Stimulated activated CD8-positive, alpha-beta memory T cell treated with anti-CD3 and anti-CD28 coated beads, Interleukin-4, amount 100 ng/mL, for 1 hour (primary cell): ENCODE measurements at places on chromosomes 1 and 21.

GRCh38 chr21:45541221-45542039, 810 bp downstream of the SLC19A1 start:
- DNase-seq: no peak

GRCh38 chr1:210446479-210446878, 117.8 kb downstream of the HHAT start:
- peak; percentile 54 for DNase-seq

DNA sequence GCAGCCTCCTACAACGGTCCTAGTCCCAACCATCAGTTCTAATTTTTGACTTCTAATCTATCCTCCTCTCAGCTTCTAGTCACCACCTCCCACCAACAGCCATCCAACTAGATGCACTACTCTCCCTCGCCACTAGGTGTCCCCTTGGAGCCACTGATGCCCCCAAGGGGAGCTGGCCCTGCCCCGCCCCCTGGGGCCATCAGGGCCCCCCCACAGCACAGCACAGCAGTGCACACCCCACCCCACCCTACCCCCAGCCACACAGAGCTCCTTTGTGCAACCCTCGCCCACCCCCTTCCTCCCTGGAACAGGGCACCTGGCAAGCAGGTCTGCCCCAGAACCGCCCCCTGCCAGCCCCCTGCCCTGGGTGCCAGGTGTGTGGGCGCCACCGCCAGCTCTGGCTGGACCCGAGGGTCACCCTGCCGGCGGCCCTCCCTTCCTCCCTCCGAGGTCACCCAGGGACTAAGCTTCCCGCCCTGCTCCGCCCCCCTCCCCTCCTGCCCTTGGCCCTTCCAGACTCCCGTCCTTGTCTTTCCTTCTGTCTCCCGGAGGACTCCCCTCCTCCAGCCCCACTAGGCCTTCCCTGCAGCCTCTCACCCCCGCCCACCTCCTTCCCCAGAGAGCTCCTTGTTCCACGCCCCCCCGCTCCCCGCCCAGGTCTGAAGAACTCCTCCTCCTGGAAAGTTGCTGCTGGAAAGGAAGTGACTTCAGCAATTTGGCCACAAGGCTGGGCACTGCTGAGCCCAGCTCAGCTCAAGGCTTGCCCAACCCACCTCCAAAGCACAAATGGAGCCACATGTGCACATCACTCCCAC, 47.0 kb downstream of the AHDC1 start:
- DNase-seq: peak; percentile 54

DNA sequence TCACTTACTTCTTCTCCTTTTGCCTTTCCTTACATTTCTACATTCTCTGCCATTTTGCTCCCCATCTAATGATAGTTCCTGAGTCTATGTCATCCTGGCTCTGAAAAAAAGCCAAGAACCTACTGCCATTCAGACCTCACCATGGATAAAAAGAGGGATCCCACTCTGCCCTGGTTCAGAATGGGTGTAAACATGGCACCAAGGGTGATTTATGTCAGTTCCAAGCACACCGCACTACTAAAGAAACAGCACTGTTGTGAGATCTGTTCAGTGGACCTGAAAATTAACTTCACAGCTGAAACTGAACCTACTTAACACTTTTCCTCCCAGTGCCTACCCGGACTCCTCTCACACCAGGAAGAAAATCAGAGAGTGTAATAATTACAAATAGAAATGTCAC, 72.3 kb upstream of the NTPCR start:
- no peak for DNase-seq

DNA sequence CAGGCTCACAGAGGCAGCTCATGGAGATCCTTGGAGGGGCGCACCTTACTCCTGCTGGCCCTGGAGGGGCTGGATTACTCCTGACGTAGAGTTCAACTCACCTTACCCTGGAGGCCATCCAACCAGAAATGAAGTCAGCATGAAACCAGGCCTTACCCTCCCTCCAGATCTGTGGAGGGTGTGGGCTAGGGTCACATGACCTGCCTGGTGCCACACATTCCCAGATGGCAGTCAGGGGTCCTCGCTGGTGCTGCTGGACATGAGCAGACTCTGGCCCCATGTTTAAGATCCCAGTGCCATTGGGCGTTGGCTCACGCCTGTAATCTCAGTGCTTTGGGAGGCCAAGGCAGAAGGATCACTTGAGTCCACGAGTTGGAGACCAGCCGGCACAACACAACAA, 4.5 kb downstream of the C21orf58 start:
- no peak for DNase-seq

GRCh38 chr1:94479682-94480081, 61.5 kb downstream of the ABCD3 start:
- no peak for DNase-seq

GRCh38 chr21:40547906-40548513, 298.9 kb downstream of the DSCAM start:
- no peak for DNase-seq

- DNase-seq: no peak
Measured at GRCh38 chr1:119139857-119140176, 636 bp downstream of the WARS2 start.

- no peak for DNase-seq
Measured at GRCh38 chr1:88327391-88328267, 356.4 kb upstream of the PKN2 start.

- DNase-seq: no peak
Measured at GRCh38 chr1:183140633-183141032, 45.4 kb upstream of the LAMC2 start.

DNA sequence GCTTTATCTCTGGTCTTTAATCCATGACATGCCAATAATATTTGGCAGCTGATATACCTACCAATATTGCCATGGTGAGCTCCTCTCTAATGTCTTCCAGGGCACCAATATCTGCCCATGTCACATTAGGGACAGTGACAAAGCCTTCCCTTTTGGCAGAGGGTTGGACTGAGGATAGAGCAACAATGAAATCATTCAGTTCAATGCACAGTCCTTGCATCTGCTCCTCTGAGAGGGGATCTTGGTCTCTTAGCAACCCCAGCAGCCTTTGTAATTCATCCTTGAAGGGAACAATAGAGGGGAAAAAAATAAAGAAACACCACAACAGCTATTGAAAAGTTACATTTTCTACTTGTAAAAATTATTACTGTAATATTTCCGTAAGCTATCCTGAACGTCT, 42.3 kb downstream of the NVL start:
- DNase-seq: no peak

GRCh38 chr1:41823471-41823870, 95.3 kb downstream of the HIVEP3 start:
- DNase-seq: no peak

DNA sequence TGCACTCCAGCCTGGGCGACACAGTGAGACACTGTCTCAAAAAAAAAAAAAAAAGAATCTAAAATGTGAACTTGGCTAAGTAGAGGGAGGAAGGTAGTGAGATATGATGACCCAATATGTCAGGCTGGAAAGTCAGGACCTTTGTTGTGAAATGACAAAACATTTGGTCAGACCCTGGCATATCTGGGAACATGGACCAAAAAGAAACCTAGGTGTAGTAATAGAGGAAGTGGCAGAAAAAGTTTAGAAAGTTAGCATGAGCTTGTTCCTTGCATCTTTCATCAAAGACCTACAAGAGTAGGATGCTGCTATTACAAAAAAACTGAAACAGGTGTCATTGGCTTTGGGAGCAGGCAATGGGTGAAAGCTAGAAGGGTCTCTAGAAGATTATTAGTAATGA, 7.3 kb upstream of the S100A3 start:
- no peak for DNase-seq

DNA sequence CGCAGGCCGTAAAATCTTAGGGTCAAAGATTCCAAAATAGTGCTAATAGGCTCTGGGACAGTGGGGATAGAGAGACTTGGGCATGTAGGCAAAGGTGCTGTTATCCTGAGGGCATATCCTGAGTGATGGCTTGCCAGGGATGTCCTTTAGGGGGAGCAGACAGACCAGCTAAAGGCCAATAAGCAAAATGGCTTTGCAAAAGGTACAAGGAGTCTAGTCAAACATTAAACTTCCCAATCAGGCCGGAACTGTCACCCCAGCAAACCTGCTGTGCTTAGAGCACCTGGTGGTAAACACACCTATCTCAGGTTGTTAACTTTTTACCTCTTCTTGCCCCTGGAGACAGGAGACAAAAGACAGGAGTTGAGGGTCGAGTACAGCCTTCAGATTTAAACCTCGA, 49.1 kb downstream of the TRABD2B start:
- no peak for DNase-seq

- no peak for DNase-seq
Measured at GRCh38 chr1:150574260-150575071, 4.9 kb downstream of the MCL1 start.

GRCh38 chr1:156048663-156049258, 4.8 kb downstream of the UBQLN4 start:
- no peak for DNase-seq

DNA sequence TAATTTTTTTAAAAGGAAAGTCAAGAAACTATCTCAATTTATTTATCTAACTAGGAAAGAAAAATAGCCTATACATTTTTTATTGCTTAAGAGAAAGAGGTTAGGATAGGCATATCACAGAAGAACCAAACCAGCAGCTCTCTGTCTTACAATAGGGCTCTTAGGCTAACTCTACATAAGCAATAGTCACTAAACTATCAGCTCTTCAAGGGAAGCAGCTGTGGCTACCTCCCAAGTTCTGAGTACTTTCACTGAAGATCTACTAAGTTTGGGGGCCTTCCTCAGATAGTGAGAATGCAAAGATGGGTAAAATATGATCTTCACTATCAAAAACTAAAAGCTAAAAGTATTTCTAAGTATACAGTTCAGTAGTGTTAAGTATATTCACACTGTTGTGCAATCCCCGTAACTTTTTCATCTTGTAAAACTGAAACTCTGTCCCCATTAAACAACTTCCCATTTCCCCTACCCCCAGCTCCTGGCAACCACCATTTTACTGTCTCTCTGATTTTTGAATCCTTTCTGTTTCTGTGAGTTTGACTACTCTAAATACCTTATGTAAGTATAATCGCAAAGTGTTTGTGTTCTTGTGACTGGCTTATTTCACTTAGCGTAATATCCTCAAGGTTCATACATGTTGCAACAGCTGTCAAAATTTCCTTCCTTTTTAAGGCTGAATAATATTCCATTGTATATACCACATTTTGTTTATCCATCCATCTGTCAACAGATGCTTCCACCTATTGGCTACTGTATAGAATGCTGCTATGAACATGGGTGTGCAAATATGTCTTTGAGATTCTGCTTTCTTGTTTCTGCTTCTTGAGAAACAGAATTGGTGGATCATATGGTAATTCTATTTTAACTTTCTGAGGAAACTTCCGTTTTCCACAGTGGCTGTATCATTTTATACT, 73.3 kb downstream of the ACBD6 start:
- DNase-seq: no peak

DNA sequence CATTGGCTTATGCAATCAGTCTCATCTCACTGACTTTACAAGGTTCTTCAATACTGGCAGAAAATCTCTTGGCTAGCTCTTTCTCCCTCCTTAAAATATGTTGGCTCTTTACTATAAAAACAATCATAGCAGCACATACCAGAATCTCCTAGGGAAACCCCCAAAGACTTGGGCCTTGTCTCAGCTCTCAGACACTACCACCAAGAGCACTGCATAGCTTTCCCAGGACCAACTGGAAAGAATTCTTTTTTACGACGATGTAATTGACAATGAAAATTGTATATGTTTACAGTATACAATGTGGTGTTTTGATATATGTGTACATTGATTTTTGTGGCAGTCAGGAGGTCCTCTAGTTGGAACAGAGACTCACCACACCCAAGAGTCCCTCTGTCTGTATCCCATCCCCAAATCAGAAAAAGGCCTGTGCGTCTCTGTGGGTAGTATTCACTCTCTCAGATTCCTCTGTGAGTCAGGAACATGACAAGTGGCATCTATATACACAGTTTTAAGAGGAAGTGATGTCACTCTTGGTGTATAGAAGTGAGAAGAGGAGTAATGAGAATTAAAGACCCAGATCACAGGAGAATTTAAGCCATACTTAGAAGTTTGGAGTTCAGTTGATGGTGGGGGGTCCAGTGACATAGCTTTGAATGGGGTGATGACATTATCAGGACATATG, 21.1 kb downstream of the SMAP2 start:
- DNase-seq: no peak

GRCh38 chr1:174818014-174818616, 181.6 kb upstream of the CACYBP start:
- DNase-seq: no peak

DNA sequence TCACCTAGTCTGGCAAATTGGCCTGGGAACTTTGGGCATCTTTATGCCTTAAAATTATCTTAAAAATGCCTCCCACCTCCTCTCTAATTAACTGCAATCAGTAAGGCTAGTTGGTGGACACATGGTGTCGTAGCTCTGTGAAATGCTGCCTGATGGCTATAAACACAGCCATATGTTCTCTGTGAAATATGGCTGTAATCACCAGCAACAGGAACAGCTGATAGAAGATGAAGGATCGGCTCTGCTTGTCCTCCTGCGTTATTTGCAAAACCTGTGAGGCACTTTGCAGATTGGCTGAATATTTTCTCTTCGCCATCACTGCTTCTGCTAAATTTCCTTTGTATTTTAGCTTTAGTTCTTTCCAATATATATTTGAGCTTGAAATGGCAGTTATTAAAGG, 419.6 kb downstream of the RWDD3 start:
- DNase-seq: no peak

DNA sequence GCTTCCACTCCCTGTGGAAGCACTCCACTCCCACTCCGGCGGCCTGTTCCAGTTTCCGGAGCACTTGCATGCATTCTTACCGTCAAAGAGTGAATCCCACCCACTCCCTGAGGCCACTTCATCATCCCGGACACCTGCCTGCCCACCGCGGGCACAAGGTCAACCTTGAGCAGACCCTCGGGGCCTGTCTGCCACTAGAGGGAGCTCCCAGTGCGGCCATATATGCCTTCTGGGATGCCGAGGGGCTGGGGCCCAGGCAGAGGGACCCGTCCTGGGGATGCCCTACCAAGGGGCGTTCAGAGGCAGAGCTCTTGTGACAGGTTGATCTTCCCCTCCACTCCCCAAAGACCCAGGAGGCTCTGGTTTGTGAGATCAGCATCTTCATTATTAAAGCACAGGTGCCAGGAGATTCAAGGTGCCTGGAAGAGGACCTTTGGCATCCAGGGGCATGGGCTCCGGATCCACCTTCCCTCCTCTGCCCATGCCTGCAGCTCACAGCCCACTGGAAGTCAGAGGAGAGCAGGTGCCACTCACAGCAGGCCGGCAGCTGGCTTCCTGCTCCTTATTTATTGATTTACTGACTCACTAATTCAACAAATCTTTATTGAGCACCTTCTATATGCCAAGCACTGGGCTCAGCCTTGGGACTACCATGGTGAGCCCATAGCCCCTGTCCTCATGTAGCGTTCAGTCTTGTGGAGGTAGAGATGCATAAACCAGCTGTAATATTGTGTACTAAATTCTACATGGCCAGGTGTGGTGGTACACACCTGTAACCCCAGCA, 47.3 kb downstream of the UBIAD1 start:
- no peak for DNase-seq

GRCh38 chr1:89285745-89286380, 13.2 kb upstream of the GBP5 start:
- DNase-seq: no peak

DNA sequence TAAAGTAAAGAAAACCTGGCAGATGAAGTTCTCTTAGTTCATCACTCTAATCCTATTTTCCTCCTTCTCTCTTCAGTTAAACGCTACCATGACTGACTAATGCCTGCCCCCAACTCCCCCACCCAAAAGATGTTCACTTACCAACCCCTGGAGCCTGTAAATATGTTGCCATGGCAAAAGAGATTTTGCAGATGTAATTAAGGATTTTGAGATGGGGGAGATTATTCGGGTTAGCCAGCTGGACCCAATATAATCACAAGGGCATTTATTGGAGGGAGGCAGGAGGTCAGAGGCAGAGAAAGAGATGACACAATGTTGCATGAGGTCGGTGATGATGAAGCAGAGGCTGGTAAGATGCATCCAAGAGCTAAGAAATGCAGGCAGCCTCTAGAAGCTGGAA, 69.3 kb upstream of the PPP2R5A start:
- no peak for DNase-seq
